ENCODE measurements at places on chromosomes 2 and 18.

DNA sequence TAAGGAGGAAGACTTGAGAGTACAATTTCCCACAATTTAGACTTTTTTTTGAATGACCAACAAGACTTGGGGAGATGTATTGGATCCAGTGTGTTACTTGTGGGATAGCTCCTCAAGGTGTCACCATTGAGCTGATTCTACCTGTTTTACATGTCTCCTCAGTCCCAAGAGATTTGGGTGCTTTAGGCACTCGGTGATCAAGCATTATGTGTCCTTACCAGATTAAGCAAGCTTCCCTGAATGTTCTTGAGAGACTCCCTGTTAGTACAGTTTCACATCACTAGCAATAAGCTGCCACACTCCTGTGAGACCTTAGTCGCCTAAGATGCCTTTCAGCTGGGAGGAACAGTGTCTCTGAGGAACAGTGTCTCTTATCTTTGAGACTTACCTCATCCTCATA, 384.3 kb upstream of the SYT4 start:
- no peak for DNase-seq

DNA sequence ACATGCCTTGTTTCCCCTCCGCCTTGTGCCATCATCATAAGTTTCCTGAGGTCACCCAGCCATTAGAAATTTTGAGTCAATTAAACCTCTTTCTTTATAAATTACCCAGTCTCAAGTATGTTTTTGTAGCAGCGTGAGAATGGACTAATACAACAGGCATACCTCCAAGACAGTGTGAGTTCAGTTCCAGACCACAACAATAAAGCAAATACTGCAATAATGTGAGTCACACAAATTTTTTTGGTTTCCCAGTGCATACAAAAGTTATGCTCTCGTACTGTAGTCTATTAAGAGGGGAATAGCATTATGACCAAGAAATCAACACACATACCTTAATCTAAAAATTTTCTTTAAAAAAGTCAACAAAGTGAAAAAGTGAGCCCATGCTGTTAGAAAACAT, 217.2 kb downstream of the NR4A2 start:
- DNase-seq: no peak

DNA sequence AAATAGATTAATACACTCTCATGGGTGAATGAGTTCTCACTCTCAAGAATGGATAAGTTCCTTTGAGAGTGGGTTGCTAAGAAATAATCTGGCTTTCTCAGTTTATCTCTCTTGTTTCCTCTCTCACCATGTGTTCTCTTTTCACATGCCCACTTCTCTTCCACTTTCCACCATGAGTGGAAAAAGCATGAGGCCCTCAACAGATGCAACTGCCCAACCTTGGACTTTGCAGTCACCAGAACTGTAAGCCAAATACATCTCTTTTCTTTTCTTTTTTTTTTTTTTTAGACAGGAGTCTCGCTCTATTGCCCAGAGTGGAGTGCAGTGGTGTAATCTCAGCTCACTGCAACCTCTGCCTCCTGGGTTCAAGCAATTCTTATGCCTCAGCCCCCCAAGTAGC, 18.1 kb upstream of the ETAA1 start:
- no peak for DNase-seq

DNA sequence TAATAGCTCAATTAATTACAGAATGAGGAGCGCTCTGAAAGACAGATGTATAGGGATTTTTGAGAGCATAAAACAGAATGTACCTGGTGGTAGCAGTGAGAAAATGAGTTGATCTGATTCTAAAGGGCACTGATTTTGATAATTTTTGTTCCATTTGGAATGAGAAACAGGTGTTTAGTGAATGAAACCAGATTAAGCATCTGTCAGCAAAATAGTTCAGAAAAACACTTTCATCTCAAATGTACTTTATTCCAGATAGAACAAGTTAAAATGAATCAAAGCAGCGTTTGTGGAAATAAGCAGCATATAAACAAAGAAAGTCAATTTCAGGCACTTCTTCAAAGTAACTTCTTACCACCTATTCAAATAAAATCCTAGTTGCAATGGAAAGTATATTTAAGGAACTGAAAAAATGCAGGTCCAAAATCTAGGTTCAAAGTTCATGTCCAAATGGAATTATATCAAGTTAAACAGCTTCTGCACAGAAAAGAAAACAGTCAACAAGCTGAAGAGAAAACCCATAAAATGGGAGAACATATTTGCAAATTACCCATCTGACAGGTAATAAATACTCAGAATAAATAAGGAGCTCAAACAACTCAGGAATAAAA, 11.9 kb upstream of the REG3A start:
- no peak for DNase-seq

All from GF-D8 (cell line).